ENCODE measurements at places on chromosomes 2 and 18. TPM values are rescaled to one million over a fixed set of nuclear protein-coding genes. Genes with fewer than 3 reads are reported as not detected.
A peak's percentile ranks its signal among the peaks of the same experiment; 100 is the strongest.

Gene TUBB8B
- 3.9 TPM for total RNA-seq

Gene IL37
- total RNA-seq = not detected

Gene AOX1
- total RNA-seq = 19.5 TPM

Gene CHRNG
- total RNA-seq = not detected

Gene WDR35
- 9.4 TPM for total RNA-seq

Gene SPHKAP
- not detected for total RNA-seq

Gene C18orf54
- total RNA-seq = 10.2 TPM

GRCh38 chr18:47389210-47389609, 137.8 kb upstream of the SKOR2 start:
- no peaks in the 10 kb centered on the region for H3K36me3 ChIP-seq
- no peak overlapping the region for H3K4me3 ChIP-seq

GRCh38 chr18:31209041-31209440, 46.4 kb upstream of the DSC1 start:
- H3K4me1 ChIP-seq = peaks cover 4% of the 10 kb centered on the region
- H3K27ac ChIP-seq = no peak overlapping the region
- H3K36me3 ChIP-seq = no peaks in the 10 kb centered on the region
- H3K27me3 ChIP-seq = no peaks in the 10 kb centered on the region
- no peak overlapping the region for H3K4me3 ChIP-seq

GRCh38 chr18:10168477-10168876, 254.7 kb downstream of the VAPA start:
- H3K27ac ChIP-seq = no peak overlapping the region
- no peaks in the 10 kb centered on the region for H3K27me3 ChIP-seq
- no peak for DNase-seq
- H3K4me3 ChIP-seq = no peak overlapping the region

- H3K4me3 ChIP-seq = no peak overlapping the region
- no peak overlapping the region for H3K27ac ChIP-seq
- no peaks in the 10 kb centered on the region for H3K4me1 ChIP-seq
- H3K27me3 ChIP-seq = no peaks in the 10 kb centered on the region
- peaks cover 80% of the 10 kb centered on the region for H3K36me3 ChIP-seq
Measured at GRCh38 chr2:73252238-73253027, 18.3 kb downstream of the CCT7 start.

GRCh38 chr2:36820942-36821605, 124.6 kb downstream of the VIT start:
- no peaks in the 10 kb centered on the region for H3K27me3 ChIP-seq
- H3K27ac ChIP-seq = no peak overlapping the region
- DNase-seq = no peak
- H3K4me1 ChIP-seq = no peaks in the 10 kb centered on the region

- peaks cover 23% of the 10 kb centered on the region for H3K4me1 ChIP-seq
- DNase-seq = no peak
- H3K27me3 ChIP-seq = no peaks in the 10 kb centered on the region
Measured at GRCh38 chr2:64657411-64657810, 3.7 kb upstream of the SERTAD2 start.

- no peaks in the 10 kb centered on the region for H3K27me3 ChIP-seq
- no peaks in the 10 kb centered on the region for H3K4me1 ChIP-seq
- no peak overlapping the region for H3K4me3 ChIP-seq
- H3K36me3 ChIP-seq = no peaks in the 10 kb centered on the region
- no peak overlapping the region for H3K27ac ChIP-seq
Measured at GRCh38 chr18:5214583-5215351, 17.7 kb upstream of the AKAIN1 start.

DNA sequence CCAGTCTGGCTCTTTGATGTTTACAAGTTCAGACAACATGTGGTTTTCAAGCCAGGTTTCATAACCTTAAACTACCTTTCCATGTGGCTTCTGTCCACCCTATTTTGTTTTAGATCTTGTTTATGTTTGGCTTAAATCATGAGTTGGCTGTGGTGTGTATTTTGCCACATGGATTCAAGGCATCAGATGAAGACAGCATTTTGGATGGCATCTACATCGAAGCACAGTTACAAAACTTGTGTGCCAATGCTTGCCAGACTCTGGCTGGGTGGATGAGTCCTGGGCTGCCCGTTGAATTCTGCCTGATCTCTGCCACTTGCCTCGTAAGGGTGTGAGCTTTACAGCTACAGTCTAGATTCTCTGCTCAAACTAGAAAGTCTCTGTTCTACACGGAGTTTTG, 335.3 kb downstream of the MYCN start:
- no peak for DNase-seq
- H3K36me3 ChIP-seq = no peaks in the 10 kb centered on the region
- H3K27ac ChIP-seq = no peak overlapping the region
- no peak overlapping the region for H3K4me3 ChIP-seq
- no peaks in the 10 kb centered on the region for H3K27me3 ChIP-seq
- no peaks in the 10 kb centered on the region for H3K4me1 ChIP-seq

DNA sequence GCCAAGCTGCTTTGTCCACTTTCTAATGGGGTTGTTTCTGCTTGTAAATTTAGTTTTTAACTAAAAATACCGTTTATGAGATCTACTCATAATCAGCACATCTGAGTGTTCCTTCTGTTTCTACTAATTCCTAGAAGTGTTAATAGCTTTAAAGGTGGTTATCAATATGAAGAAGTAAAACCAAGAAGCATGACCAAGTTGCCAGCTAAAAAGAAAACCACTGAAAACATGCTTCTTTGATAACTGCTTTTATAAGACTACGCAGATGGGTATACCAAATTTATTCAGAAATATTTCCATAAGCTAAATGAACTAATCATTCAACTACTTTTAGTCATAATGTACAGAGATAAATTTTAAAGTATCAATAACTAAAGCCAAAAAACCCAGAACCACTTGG, 101.8 kb downstream of the C2orf74 start:
- no peaks in the 10 kb centered on the region for H3K27me3 ChIP-seq
- no peak for DNase-seq
- H3K4me1 ChIP-seq = peaks cover 14% of the 10 kb centered on the region

GRCh38 chr2:42931146-42931817, 138.9 kb upstream of the HAAO start:
- peak overlapping the region; percentile 8 for H3K27ac ChIP-seq
- H3K4me3 ChIP-seq = no peak overlapping the region
- no peaks in the 10 kb centered on the region for H3K27me3 ChIP-seq
- DNase-seq = no peak
- peaks cover 85% of the 10 kb centered on the region for H3K4me1 ChIP-seq
- H3K36me3 ChIP-seq = no peaks in the 10 kb centered on the region

DNA sequence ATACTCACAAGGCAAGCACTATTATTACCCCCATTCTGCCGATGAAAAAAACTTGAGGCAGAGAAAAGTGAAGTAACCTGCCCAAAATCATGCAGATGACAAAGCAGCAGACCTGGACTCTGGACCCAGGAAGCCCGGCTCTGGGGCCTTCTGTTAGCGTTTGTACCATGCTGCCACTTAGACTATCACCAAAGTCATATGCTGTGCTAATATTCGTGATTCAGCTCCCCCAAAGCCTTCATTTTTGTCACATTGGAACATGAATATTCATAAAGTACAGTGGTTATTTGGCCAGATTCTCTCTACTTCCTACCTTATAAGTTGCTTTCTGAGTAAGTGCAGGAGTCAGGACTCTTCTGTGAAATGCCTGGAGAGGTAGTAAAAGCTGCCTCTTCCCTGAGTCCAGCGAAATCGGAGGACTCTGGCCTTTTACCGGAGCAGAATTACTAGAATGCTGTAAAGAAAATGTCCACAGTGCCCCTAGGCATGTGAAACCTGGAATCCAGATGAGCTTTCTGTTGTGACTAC, 86.7 kb downstream of the FTCDNL1 start:
- H3K27ac ChIP-seq = no peak overlapping the region
- no peaks in the 10 kb centered on the region for H3K4me1 ChIP-seq
- H3K36me3 ChIP-seq = no peaks in the 10 kb centered on the region
- H3K4me3 ChIP-seq = no peak overlapping the region
- no peaks in the 10 kb centered on the region for H3K27me3 ChIP-seq

DNA sequence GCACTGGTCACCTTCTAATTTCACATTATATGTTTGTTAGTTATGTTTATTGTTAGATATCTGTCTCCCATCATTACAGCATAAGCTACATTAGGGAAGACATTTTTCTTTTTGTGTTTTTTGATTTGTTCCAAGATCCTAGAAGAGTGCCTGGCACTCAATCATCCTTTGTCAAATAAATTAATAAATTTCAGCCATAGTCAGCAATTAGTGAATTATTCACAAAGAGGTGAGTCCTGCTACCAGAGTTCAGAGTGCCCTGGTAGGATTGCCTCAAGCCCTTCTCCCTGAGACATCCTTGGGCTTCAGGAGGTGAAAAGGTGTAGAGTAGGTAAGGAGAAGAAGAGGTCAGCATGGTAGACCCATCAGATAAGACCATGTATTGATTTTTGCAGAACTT, 186.2 kb upstream of the CTAGE1 start:
- no peaks in the 10 kb centered on the region for H3K27me3 ChIP-seq
- peaks cover 3% of the 10 kb centered on the region for H3K4me1 ChIP-seq
- H3K4me3 ChIP-seq = no peak overlapping the region
- DNase-seq = no peak

GRCh38 chr2:122011493-122012270, 256.2 kb downstream of the TSN start:
- H3K4me3 ChIP-seq = no peak overlapping the region
- H3K36me3 ChIP-seq = no peaks in the 10 kb centered on the region
- no peaks in the 10 kb centered on the region for H3K27me3 ChIP-seq
- no peak overlapping the region for H3K27ac ChIP-seq
- no peaks in the 10 kb centered on the region for H3K4me1 ChIP-seq

- no peaks in the 10 kb centered on the region for H3K36me3 ChIP-seq
- no peaks in the 10 kb centered on the region for H3K27me3 ChIP-seq
- H3K27ac ChIP-seq = no peak overlapping the region
Measured at GRCh38 chr2:106534471-106534870, 47.3 kb downstream of the CD8B2 start.

DNA sequence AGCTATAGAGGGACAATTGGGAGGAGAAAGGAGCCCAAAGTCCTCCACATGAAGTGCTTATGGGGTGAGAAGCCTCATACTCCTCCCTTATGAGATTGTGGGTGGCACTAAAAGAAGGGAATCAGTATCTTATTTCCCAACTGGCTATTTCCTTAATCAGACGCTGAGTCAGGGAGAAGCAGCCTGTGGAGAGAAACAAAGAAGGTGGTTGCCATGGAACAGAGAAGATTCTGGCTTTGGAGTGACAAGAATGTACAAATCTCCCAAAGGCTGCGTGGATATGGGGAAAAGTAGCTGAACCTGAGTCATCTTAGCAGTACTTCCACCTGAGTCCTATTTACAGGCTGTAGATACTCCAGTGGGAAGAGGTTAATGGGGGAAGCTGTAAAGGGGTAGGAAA, 115.8 kb upstream of the CWC22 start:
- peaks cover 8% of the 10 kb centered on the region for H3K4me1 ChIP-seq
- no peaks in the 10 kb centered on the region for H3K27me3 ChIP-seq
- H3K36me3 ChIP-seq = no peaks in the 10 kb centered on the region
- DNase-seq = no peak

DNA sequence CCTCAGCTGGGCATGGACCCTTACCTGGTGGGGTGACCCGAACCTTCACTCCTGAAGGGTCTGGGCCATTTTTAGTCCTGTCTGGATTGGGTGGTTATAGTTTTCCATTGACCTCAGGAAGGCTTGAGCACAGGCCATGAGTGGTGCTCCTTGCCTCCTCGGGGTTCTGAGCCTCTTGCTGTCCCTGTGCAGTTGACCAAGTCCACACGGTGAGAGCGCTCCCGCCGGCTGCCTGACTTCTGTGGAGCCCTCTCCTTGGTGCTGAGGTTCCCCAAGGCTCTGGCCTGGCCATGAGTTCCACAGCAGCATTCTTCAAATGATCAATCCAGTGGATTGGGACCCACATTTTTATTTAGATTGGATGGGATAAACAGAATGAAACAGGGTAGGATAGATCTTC, 159.5 kb downstream of the SEPTIN10 start:
- H3K4me1 ChIP-seq = peaks cover 25% of the 10 kb centered on the region
- peaks cover 8% of the 10 kb centered on the region for H3K36me3 ChIP-seq
- no peak for DNase-seq
- no peak overlapping the region for H3K4me3 ChIP-seq

DNA sequence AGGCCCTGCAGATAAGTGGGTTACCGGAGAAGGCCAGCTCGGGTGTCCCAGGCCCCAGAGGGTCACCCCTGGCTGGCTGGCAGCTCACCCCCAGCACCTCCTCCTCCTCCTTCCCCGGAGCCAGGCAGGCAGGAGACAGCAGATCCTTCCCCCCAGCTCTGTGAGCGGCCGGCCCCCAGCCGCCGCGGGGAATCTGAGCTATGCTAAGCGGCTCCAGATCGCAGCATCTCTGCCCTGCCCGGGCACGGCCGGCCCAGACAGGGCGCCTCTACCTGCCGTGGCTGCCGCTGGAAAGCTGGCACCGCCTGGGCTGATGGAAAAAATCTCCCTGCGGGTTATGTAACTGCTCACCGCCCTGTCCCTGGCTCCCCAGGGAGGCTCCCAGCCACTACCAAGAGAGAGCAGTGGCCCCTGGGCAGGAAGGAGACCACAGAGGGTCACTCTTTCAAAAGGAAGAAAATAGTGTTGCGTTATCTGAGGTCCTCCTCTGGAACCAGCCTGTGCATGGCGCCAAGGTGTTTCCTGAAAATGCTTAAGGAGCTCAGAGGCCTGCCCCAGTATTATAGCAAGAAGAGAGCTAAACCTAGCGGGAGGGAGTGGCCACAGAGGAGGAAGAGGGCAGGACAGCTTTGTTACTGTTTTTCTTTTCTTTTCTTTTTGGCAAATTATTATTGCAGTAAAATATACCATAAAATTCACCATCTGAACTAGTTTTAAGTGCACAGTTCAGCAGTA, 179.0 kb downstream of the SMAD7 start:
- H3K27ac ChIP-seq = no peak overlapping the region
- DNase-seq = no peak
- H3K36me3 ChIP-seq = peaks cover 100% of the 10 kb centered on the region
- no peaks in the 10 kb centered on the region for H3K4me1 ChIP-seq
- H3K27me3 ChIP-seq = no peaks in the 10 kb centered on the region

GRCh38 chr2:30472326-30472725, 25.3 kb downstream of the LCLAT1 start:
- DNase-seq = no peak
- H3K27me3 ChIP-seq = no peaks in the 10 kb centered on the region
- peaks cover 18% of the 10 kb centered on the region for H3K4me1 ChIP-seq
- no peak overlapping the region for H3K27ac ChIP-seq
- H3K36me3 ChIP-seq = no peaks in the 10 kb centered on the region

GRCh38 chr2:138323382-138324067, 178.0 kb upstream of the SPOPL start:
- no peaks in the 10 kb centered on the region for H3K36me3 ChIP-seq
- H3K27ac ChIP-seq = no peak overlapping the region
- no peak for DNase-seq
- no peaks in the 10 kb centered on the region for H3K4me1 ChIP-seq
- no peak overlapping the region for H3K4me3 ChIP-seq

DNA sequence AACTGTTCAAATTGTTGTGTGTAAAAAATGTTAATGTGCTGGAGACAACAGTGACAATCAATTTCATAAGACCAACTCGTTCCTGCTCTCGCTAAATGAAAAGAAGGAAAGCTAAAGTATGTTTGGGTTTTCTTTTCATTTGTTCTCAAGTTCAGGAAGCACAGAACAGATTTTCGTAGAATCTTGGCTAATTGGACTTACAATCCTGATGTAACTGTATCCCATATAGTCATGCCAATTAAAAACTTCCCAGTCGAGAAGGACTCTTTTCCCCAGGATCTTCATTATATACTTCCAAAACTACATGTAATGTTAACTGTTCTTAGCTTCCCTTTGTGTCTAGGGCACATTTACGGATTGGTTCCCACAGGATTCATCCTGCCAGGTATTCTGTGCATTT, 135.4 kb upstream of the ITGB6 start:
- peaks cover 10% of the 10 kb centered on the region for H3K36me3 ChIP-seq
- H3K4me3 ChIP-seq = no peak overlapping the region
- no peak overlapping the region for H3K27ac ChIP-seq
- H3K4me1 ChIP-seq = peaks cover 34% of the 10 kb centered on the region
- no peak for DNase-seq

- no peaks in the 10 kb centered on the region for H3K27me3 ChIP-seq
- peaks cover 5% of the 10 kb centered on the region for H3K36me3 ChIP-seq
- peak overlapping the region; percentile 65 for H3K4me3 ChIP-seq
- H3K4me1 ChIP-seq = peaks cover 10% of the 10 kb centered on the region
Measured at GRCh38 chr2:127810156-127810618, 784 bp downstream of the WDR33 start.
